ENCODE measurements at places on chromosomes 12 and 14.
A peak's percentile ranks its signal among the peaks of the same experiment; 100 is the strongest.

DNA sequence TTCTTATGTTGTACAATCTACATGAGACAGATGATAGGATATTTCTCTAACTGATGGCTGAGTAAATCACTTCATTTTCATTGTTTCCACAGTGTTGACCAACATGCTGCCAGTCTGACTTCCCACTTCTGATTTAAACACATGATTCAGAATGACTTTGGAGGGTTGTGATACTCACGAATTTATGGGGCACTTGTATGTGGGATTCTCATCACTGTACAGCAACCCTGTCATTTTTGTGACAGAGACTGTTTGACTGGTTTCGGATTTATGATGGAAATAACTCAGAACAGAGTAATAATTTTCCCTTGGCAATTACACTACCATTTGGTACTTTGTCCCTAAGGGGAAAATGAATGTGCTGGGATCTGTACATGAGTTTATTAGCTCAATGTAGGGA lies 333.8 kb downstream of the TRHDE start:
- no peak for DNase-seq

GRCh38 chr14:28375295-28375694 lies 391.3 kb upstream of the FOXG1 start:
- no peak for DNase-seq

DNA sequence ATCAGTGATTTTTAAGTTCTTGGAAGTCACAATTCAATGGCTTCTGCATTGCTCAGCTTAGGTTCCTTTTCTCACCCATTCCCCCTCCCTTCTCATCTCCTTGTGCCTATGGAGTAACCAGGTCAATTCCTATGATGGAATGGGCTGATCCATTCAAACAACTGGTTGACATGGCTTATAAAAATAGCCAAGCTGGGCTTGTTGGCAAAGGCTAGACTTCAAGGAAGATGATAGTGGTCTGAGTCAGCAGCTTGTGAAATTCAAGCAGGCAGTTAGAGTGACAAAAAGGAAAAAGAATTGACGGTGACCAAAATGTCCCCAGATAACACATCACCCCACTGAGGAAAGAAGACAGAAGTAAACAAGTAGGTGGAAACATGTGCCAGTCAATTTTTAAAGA lies 119.9 kb upstream of the PCED1B start:
- peak; percentile 89 for DNase-seq

- DNase-seq, result peak; percentile 61
Measured at GRCh38 chr14:99605299-99605961, 1.4 kb upstream of the CCDC85C start.

GRCh38 chr12:56635806-56636674 lies 5.9 kb upstream of the BAZ2A start:
- DNase-seq, result peak; percentile 82

- DNase-seq, result no peak
Measured at GRCh38 chr14:104657101-104657524, 32.3 kb upstream of the INF2 start.

- DNase-seq, result no peak
Measured at GRCh38 chr12:84843593-84844144, 68.9 kb downstream of the SLC6A15 start.

DNA sequence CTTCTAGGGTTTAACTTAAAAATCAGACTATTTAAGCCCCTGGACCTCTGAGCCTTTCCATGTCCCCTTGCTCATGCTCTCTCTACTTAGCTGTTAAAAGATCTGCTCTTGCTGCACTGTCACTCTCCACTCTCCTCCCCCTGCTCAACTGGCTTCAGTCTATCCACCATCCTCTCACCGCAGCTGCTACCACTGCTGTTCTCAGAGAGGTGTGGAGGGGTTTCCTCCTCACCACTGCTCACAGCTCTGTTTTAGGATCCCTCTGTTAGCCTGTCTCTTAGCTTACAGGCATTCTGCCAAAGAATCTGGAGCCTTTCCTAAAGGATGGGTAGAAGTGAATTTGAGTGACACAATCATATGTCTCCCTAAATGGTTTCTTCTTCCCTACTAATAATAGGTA lies 43.7 kb upstream of the ATP2B1 start:
- no peak for DNase-seq

DNA sequence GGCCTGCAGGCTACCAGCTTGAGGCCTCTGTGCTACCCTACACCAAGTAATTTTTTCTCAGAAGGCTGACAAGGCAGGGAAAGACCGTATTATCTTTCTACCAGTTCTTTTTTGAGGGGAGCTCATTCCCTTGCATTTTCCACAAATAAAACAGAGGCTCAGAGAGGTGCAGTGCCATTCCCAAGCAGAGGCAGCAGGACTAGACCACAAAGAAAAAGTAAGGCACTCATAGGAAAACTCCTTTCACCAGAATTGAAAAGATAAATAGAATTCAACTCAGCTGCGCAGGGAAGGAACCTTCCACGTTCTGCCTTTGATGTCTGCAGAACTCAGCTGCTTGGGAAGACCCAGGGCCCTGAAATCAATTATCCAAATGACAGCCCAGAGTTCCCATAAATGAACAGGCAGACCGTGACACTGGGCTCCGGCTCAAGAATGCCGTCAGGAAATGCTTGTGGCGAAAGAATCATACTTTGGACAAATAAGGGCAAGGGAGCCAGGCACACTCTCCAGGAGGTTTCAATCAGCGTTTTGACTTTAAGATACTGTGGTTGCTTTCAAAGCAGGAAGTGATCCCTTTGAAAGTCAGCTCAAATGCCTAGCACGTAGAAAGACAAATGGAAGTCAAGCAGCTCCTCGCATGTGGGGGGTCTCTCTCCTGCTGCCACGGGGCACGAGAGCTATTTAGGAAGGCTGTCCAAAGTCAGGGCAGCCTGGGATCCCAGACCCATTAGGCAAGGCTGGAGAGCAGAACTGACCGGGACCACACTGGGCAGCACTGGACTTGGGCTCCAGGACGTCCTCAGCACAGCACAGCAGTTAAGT lies 14.0 kb downstream of the KCTD10 start:
- peak; percentile 99 for DNase-seq

DNA sequence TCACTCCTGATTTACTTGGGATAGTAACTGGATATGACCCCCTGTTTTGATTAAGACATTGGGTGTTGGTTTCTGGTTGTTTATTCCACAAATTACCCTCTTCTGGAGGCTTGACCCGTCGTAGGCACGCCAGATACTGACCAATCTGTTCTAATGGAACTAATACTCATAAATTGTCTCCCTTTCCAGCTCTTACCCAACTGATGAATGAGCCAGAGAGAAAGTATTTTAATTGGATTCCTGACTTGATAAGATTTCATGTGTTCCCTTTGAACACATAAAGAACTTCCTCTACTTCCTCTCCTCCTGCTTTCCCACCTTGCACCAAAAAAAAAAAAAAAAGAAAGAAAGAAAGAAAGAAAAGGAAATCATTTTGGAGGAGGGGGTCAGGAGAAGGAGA lies 340.9 kb downstream of the PCNX1 start:
- DNase-seq, result peak; percentile 64

- no peak for DNase-seq
Measured at GRCh38 chr12:97801471-97802059, 339.0 kb downstream of the RMST start.

GRCh38 chr12:121190523-121191031 lies 19.4 kb upstream of the P2RX4 start:
- DNase-seq, result peak; percentile 95

GRCh38 chr14:89855961-89856656 lies 98.4 kb downstream of the EFCAB11 start:
- peak; percentile 86 for DNase-seq

DNA sequence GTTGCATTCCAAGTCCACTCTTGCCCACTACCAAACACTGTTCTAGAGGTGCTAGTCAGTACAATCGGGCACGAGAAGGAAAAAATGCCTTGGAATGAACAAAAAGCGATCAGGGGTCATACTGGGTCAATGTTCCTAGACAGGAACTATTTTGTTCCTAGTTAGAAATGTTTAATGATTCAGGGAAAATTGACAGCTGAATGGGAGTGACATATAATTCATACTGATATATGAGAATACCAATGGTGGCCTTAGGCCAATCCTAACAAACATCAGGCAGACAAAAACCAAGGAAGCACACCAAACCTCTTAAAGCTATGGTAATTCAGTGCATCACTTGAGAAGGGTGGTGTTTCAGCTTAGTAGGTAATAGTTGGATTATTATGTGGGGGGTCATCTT lies 51.1 kb downstream of the ANAPC7 start:
- no peak for DNase-seq

DNA sequence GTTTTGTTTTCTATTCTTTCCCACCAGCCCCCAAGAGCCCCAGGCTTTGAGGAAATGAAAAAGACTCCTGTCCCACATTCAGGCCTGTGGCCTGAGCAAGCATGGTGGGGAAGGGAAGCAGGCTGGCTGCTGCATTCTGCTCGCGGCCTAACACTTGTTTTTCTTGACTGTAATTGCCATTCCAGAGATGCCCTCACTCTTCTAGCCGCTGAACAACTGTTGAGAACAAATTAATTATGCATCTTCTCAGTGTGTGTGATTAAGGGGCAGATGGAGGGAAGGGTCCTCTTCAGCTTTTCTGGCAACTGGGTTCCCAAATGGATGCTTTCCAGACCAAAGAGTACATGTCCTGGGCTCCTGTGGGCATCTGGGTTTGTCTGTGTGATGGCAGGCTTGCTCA lies 43.3 kb downstream of the ADCK1 start:
- DNase-seq, result no peak

DNA sequence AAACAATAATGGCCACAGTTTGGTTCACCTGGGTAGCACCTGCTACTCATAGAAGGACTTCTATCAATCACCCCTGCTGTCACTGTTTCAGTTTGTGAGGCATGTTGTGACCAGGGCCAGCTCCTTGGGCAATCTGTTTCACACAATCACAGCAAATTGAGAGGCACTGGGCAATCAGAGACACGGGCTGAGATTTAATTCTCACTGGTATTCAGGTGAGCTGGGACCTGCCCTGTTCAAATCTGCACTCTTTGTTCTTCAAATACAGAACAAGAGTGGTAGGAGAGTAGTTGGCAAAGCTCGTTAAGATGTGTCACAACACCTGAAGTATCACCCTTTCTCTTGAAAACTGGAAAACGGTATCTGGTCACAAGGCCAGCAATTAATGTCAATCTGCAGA lies 57.8 kb upstream of the NAP1L1 start:
- no peak for DNase-seq

GRCh38 chr14:42687421-42687820 lies 1080.7 kb downstream of the LRFN5 start:
- no peak for DNase-seq

DNA sequence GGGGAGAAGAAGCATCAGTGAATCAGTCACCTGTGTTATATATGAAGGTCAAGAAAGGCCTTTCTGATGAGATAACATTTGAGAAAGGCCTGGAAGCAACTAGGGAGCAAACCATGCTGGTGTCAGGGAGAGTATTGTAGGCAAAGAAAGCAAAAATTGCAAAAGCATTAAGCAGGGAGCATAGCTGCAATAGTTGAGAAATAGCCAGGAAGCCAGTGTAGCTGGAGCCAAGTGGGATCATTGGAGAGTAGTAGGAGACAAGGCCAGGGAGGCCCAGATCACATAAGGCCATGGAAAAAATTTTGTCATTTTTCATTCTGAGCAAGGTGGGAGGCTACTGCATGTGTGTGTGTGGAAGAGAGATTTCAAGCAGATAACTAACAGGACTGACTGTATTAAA lies 18.8 kb upstream of the MAGOHB start:
- peak; percentile 81 for DNase-seq

DNA sequence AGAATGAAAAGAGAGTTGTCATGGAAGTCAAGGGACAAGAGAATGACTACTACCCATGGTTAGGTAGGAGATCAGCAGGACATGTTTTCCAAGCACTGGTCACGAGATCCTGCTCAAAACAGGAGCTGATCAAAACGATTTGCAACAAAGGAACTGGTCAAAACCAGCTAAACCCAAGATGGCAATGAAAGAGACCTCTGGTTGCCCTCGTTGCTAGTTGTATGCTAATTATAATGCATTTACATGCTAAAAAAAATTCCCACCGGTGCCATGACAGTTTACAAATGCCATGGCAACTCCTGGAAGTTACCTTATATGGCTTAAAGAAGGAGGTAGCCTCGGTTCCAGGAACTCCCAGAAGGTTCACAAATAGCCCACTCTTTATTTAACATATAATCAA lies 95.0 kb upstream of the OTX2 start:
- no peak for DNase-seq

Data from AG10803 (cell line).